NCI-H345 (cell line): ENCODE measurements at places on chromosomes 5 and 9.
A peak's percentile ranks its signal among the peaks of the same experiment; 100 is the strongest.

DNA sequence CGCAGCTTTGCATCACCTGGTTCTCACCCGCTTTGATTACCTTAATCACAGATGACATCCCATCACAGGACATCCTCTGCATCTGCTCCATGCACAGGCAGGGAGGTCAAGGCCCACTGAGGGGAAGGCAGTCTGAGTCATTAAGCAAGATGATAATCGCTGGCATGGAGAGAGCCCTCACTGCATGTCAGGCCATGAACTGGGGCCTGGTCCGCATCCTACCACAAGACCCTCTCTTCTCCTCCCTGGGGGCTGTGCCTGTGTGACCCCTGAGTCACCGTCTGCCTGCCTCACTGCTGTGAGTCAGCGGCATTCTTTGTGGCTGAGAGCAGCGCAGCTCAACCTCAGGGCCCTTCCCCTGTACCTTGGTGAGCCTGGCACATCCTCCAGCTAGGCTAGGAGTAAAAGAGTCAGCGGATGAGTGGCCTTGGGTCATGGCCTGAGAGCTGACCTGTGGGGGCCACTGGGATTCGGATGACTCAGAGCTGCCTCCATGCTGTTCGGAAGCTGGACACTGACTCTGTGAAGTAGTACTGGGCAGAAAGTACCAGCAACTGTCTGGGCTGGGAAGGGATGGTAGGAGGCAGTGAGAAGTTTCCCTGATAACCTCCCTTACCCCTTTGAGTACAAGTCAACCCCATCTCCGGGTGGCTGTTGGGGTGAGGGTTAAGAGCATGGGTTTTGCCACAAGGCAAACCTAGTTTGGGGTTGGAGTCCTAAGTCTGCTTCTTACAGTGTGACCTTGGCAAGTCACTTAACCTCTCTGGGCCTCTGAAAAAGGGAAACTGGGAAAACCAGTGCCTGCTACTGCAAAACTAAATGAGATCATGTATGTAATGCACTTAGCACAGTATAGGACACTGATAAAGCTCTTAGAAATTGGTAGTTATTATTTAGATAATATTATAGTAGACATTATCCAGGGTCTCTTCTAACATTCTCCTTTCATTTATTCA lies 14.6 kb upstream of the ARSI start:
- no peak for DNase-seq

DNA sequence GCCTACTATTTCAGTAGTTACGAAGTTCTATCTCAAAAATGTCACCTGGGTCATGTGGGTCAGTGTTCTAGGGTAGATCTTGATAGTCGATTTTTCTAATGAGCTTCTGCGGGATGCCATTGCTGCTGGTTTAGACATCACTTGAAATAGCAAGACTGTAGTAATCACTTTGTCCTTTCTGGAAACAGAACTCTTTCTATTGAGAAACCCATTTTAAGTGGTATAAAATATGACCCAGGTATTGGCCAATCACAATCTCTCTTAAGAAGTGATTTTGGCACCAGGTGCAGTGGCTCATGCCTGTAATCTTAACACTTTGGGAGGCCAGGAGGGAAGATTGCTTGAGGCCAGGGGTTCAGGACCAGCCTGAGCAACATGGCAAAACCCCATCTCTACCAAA lies 17.6 kb downstream of the ARRDC3 start:
- no peak for DNase-seq

- no peak for DNase-seq
These were observed 234.2 kb upstream of the MEF2C start for GRCh38 chr5:89117124-89117644.

DNA sequence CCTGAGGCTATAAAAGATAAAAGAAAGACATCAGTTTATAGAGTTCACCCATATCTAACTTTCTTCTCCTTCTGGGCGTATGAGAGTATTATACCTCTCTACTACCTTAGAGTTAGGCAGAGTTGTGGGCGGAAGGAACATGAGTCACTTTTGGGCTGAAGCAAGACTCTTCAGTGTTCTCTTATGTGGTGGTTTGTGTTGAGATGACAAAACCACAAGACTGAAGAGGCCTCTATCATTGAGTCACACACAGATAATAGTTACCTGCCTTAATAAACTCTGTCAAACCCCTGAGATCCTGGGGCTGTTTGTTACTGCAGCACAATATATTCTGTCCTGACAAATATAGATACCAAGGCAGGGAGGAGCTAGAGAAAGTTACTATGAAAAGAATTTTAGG lies 184.2 kb downstream of the EFNA5 start:
- DNase-seq, result no peak

GRCh38 chr9:131035548-131035947 lies 26.6 kb downstream of the LAMC3 start:
- no peak for DNase-seq

- peak; percentile 61 for DNase-seq
These were observed 166.2 kb downstream of the PAX5 start for GRCh38 chr9:36867672-36868471.

DNA sequence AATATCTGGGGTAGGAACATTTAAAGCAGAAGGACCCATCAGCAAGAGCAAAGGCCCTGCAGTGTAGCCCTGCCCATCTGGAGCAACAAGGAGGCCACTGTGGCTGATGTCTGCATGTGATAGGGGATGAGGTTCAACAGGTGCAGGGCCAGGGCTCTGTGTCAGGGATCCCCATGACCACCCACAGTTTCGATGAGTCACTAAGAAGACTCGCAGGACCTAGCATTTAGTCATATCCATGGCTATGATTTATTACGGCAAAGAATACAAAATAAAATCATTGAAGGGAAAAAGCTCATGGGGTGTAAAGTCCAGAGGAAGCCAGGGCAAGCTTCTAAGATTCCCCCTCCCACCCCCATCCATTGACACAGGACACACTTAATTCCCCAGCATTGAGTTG lies 188.6 kb downstream of the ADGRV1 start:
- DNase-seq, result no peak

GRCh38 chr9:111904026-111904425 lies 7.4 kb downstream of the UGCG start:
- no peak for DNase-seq

- DNase-seq, result no peak
These were observed 1099.7 kb downstream of the DTWD2 start for GRCh38 chr5:117888688-117889087.

GRCh38 chr5:99004960-99005359 lies 76.2 kb upstream of the CHD1 start:
- DNase-seq, result no peak

DNA sequence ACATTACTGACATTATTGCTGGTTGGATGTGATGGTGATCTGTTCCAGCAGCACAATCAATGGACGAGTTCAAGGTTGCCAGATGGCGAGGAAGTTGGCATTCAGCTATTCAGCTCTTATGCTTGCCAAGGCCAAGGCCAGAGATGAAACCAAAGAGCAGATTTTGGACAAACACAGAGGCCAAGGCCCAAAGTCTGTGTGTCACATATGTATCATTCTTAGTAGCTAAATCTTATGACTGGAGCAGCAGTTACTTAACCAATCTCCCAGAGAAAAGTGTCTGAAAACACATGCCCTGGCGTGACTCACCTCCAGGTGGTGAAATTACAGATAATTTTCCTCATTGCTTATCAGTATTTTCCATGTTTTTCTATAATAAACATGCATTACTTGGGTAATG lies 189.0 kb upstream of the EGFLAM start:
- DNase-seq, result no peak

DNA sequence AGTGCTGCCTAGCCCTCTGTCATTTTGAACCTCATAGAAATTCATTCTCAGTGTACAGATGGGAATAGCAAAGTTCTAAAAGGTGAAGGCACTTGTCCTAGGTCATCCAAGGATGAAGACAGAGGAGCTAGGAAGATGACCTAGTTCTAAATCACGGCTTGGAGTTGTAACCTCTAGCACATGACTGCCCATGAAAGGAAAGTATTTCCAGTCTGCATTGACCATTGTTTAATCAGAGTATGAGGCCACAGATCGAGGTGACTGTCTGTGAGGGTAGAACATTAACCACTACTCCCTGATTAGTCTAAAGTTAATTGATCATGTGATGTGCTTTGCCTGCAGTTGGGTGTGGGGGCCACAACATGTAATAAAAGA lies 674 bp upstream of the TNFSF15 start:
- no peak for DNase-seq

DNA sequence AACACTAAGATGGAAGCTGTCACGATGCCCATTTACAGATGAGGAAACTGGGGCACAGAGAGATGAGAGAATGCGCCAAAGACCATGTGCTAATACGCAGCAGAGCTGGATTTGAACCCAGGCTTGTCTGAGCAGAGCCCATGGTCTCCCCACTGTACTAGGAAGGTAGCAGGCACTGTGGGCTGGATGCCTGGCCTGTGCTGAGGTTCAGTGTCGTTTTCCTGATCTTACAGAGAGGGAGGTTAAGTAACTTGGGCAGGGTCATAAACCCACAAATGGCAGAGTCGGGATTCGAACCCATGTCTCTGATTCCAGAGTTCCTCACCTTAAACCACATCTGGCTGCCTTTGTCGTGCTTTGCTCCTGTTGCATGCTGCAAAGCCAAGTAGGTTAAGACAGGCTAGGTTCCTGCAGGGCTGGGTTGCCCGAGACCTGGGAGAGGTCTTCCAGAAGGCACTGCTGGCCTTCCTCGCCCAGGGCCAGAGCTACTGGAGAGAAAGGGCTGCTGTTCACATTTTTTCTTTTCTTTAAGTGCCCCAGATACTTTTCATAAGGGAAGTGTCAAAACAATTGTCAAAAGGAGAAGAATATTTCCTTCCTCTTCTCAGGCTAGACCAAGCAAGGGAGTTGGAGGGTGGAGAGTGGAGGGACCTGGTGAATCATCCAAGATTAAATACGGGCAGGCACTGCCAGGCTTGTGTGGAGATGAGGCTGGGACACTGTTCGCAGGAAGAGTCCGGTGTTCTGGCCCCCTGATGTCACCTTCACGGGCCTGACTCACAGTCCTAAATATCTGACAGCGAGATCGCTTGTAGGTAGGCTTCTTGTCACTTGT lies 3.2 kb downstream of the NEK6 start:
- no peak for DNase-seq

GRCh38 chr5:7759257-7759871 lies 91.6 kb downstream of the CFAP90 start:
- peak; percentile 27 for DNase-seq

DNA sequence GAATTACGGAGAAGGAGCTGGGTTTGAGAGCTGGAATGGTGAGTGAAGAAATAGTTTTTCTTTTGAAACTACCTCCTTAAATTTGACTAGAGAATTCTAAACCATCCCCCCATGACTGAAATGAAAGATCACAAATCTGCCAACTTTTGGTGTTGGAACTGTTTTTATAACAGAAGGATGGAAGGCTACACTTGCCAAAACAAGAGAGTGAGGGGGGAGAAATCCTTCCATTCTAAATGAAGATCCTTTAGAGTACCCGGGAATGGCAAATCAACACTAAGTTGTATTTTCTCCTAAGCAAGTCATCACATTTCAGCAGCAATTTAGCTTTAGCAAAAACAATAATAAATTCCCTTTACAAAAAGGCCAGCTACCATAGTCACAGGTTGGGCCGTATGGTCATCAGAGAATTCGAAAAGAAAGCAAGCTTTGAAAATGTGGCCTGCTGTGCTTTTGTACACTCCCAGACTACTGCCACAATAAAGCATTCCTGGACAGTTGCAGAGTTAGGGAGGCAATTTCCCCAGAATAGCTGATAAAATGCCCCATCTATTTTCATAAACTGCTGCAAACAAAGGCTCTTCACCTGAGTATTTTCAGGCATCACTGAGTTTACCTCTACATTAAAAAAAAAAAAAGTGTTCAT lies 25.0 kb upstream of the FREM1 start:
- no peak for DNase-seq

- DNase-seq, result no peak
These were observed 4.1 kb downstream of the GLRX start for GRCh38 chr5:95818181-95819147.

GRCh38 chr5:128111818-128112448 lies 28.4 kb downstream of the SLC12A2 start:
- DNase-seq, result no peak

GRCh38 chr5:64437496-64437895 lies 68.3 kb upstream of the RGS7BP start:
- no peak for DNase-seq

DNA sequence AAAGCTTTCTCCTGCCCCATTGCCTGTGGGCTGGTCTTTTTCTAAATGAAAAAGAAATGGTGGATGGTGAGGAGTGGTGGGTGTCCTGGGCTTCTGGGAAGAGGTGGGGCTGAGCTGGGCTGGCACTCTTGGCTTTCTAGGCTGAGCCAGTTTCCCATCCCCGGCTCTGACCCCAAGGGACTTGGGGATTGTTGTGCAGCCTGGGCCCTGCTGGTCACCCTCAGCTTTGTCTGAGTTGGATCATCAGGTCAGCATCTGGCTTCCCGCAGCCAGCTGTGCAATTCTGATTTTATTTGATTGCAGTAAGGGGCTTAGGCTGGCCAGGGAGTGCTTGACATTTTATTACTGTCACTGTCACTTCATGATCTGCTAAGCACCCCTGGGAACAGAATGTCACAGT lies 25.3 kb downstream of the GLRA1 start:
- DNase-seq, result no peak

GRCh38 chr9:135864447-135865049 lies 42.8 kb downstream of the CAMSAP1 start:
- peak; percentile 42 for DNase-seq

DNA sequence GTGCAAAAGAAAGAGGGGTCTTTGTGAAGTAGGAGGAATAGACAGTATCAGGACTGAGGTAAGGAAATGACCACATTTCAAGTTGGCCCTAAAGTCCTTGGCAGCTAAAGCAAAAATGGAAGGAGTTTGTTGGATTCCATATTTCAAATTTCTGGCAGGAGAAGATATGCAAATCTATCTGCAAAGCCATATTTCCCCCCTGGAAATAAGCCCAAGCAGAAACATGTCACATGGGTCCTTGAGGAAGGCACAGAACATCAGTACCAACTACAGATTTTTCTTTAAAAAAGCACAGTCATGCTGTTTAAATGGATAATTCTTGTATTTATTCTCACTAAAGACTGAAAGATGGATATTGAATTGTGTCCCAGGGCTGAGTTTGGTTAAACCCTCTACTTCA lies 323.0 kb downstream of the TRIM32 start:
- DNase-seq, result no peak

DNA sequence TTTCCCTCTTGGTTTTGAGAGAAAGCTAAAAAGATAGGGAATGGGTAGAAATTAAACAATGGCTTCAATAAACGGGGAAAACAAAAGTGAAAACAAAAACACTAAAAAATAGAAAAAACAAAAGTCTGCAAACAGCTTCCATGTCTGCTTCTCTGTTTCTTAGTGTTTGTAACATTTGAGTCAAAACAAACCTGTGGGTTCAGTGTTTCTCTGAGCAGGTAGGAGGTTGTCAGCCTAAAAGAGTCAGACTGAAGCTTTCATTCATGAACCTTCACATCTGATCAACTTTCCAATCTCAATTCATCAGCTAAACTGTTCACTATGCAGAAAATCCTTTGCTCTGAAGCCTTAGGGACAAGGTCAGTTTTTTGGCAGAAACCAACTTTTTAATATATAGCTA lies 102.5 kb upstream of the ADAMTS16 start:
- DNase-seq, result no peak

- no peak for DNase-seq
These were observed 39.1 kb downstream of the ERMP1 start for GRCh38 chr9:5793812-5794211.

GRCh38 chr5:140800816-140801493 lies at the start of gene PCDHA3:
Gene PCDHA3, plus strand, starts transcription at chr5:140801057.
- no peak for DNase-seq

GRCh38 chr9:126615245-126615790 lies 1.6 kb downstream of the LMX1B start:
- DNase-seq, result peak; percentile 43
